Prostate gland (tissue), 2 donors: ENCODE measurements at places on chromosomes 7 and 10. TPM values are rescaled to one million over a fixed set of nuclear protein-coding genes. Genes with fewer than 3 reads are reported as not detected.

GRCh38 chr7:15853832-15854470 is 167.5 kb upstream of the MEOX2 start:
- no peak for DNase-seq

The VWDE gene
- 3.2 TPM for total RNA-seq

The ACSL5 gene
- 14.5 TPM for total RNA-seq

DNA sequence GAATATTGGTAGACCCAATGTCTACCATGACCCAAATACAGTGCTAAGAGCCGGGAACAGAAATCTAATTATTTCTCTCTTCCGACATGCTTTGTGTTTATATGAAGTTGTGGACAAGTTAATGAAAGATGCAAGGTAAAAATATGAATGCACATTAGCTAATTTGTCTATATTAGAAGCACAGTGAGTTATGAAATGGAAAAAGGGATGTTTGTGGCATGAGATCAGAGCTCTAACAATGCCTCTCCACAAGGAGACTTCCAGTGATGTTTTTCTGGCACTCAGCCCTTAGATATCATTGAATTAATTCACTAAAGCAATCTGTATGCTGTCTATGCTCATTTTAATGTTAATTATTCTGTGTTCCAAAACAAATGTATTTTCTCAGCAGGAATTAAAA is 897.2 kb downstream of the CNTNAP2 start:
- no peak for DNase-seq

DNA sequence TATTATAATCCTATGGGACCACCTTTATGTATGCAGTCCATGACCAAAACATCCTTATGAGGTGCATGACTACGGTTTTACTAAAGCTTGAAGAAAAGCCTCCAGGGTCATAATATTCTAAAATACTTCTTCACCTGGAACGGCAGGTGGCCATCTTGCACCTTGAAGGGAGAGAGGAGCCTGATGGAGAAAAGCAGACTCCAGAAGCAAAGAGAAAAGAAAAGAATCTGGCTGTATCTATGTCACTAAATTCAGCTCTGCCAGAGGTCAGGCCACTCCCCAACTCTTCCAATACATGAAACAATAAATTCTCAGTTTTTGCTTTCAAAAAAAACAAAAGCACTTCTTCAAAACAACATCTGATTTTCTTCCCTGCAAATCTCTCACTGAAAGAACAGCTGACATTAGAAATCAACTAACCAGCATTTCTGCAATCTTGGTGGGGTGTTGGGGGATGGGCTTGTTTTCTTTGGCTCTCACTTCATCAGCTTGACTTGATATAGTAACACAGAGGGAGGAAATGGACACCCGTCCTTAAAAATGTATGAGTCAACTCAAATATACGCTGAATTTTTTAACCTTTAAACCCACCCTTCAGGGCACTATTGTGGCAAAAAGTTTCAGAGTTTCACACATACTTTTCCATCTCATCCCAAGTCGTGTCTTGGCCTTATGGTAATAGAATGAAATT is 21.7 kb downstream of the HIBADH start:
- DNase-seq, result no peak

- DNase-seq, result peak; percentile 45
Observed at GRCh38 chr10:124740369-124741280, 3.6 kb downstream of the FAM53B start.

DNA sequence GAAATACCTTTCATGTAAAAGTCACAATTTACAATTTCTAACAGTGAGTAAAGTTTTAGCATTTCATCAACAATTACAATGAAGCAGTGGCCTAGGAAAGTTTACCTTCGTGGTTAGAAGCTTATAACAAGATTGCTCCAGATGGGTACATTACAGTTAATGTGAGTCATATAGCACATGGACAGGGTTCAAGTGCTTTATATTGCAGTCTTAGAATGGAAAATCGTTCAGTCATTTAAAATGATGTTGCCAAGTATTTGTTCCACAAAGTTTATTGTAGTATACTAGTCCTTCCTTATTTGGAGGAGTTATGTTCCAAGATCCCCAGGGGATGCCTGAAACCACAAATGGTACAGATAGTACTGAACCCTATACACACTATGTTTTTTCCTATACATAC is 174.6 kb upstream of the TARP start:
- DNase-seq, result no peak

The SVIL gene
- 92.9 TPM for total RNA-seq

GRCh38 chr10:114957122-114957521 is 19.1 kb downstream of the TRUB1 start:
- DNase-seq, result no peak

The HOXA4 gene
- total RNA-seq, result 1.4 TPM

DNA sequence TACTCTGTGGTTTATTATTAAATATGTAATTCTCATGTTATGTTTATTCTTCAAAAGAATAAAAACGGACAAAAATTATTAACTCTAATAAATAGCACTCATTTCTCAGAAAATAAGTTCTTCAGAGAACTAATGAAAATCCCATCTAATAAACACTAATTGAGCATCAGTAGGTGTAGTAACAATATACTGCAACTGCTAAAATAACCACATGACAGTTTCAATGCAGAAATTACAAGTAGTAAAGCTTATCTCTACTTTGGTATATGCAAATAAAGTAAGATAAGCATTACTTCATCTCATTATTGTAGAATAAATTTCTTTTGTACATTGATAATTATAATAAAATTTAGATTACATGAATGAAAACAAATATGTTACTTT is 56.4 kb upstream of the DKK1 start:
- DNase-seq, result no peak

The ANKRD30A gene
- not detected for total RNA-seq

- DNase-seq, result no peak
Observed at GRCh38 chr10:118937226-118937625, 92.3 kb upstream of the NANOS1 start.

- DNase-seq, result no peak
Observed at GRCh38 chr10:34377833-34378232, 437.3 kb downstream of the PARD3 start.

DNA sequence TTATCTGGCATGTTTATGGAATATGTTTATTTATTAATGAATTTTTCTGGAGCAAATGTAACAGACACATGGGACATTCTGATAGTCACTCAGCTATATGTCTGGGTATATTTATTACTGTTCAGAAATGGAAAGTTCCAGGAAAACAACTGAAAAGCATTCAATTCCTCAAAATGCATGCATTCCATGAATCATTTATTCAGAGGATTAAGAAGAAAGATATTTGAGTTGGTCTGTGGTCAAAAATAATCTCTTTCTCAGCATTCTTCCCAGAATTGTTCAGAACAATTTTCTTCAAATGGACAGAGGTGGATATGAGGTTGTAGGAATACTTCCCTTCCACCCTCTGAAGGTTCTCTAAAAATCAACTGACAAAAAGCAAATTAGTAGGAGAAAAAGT is 97.6 kb upstream of the ITGB1 start:
- DNase-seq, result no peak

DNA sequence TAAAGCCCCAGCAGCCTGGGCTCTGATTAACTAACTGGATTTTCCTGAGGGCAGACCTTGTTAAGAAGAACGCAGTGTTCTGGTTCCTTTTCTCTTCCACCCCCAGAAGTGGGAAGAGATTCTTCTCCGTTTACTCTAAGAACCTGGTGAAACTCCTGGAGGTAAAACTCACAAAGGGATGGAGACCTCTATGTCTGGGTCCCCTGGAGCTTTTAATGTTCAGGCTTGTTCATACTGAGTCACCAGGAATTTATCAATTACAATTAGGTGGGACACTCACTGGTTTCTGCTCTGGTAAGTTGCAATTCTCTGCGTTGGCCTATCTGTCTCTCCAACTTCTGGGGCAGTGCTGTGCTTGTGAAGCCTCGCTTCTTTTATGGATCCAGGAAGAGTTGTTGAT is 73.3 kb upstream of the CACNB2 start:
- DNase-seq, result no peak

The ALOX5 gene
- total RNA-seq, result 21.2 TPM

DNA sequence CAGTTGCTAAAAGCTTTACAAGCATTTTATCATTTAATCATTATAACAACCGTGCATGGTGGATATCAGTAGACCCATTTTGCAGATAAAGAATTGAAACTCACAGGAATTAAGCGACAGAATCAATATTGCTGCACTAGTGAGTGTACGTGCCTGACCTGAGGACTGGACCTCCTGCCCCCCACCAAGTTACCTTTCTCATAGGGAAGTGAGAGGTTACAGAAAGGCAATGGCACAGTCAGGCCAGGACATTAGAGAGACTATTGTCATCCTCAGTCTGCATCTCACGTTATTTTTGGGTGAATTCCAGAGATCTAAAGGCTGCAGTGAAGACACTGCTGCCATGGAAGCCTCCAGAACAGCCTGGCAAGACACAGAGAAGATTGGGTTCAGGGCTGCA is 80.9 kb downstream of the WDFY4 start:
- no peak for DNase-seq
